ENCODE measurements at places on chromosomes 5 and 9.

- DNase-seq = no peak
Measured at GRCh38 chr5:138083702-138084101, at the start of gene WNT8A. WNT8A (plus strand) TSS chr5:138084033; CDS start chr5:138084128, 95 bp downstream.

GRCh38 chr5:17663182-17663581 is 28.9 kb downstream of the TAF11L14 start:
- no peak for DNase-seq

DNA sequence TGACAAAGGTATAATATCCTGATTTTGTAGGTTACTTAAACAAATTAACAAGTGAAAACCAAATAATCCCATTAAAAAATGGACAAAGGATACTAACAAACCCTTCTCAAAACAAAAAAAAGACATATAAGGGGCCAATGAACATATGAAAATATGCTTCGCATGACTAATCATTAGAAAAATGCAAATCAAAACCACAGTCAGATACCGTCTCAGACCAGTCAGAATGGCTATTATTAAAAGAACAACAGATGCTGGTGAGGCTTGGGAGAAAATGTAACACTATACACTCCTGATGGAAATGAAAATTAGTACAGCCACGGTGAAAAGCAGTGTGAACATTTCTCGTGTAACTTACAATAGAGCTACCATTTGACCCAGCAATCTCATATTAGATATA is 1542.2 kb upstream of the CDH9 start:
- DNase-seq = peak; percentile 78

DNA sequence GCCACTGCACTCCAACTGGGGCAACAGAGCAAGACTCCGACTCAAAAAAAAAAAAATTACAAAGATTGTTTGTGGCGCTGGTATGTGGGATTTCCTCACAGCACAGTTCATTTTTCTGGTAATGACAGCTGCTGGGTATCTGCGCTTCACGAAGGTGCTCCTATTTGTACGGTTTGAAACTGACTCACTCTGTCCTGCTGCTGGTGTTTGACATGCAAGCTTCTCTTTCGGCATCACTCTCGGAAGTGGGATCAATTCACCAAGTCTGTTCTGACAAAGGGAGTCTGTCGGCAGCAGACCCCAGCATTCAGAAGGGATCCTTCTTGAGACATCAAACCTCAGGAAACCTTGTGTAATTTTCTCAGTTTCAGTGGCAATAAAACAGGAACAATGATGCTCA is 26.3 kb downstream of the MAML1 start:
- DNase-seq = no peak

- DNase-seq = no peak
Measured at GRCh38 chr9:95819636-95820035, 55.9 kb upstream of the ERCC6L2 start.

DNA sequence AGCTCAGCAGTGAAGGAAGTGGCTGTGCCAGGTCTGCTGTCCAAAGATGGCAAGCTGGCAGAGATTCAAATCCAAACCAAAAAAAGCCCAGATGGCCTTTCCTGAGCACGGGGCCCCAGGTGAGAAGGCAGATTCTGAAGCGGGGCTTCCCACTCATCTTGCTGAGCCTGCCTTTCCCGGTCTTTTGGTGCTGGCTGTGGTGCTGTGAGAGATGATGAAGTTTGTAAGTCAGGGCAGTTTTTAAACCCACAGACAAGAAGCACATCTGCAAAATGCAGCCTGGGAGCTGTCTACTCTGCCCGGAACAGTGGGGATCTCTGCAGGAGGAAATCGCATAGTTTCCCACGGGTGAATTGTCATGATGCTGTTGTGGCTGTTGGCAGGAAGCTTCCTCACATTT is 85.0 kb upstream of the IRX4 start:
- DNase-seq = no peak

- no peak for DNase-seq
Measured at GRCh38 chr9:20540169-20540863, 82.0 kb downstream of the MLLT3 start.

DNA sequence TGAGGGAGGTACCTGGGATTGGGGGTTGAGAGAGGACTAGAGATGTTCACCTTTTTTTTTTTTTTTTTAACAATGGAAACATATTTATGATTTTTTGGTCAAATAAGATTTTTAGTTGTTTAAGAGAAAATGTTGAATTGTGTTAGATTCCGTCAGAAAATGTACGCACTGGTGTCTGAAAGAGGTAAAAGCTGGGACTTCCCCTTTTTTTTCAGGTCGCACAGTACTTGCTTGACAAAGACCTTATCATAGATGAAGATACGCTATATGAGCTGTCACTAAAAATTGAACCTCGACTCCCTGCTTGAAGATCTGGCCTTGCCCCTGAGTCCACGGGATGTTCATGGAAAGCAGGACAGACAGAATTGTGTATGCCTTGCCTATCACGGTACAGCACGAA is 7.7 kb upstream of the CKMT2 start:
- DNase-seq = no peak

GRCh38 chr9:12813960-12814876 is 39.4 kb downstream of the LURAP1L start:
- DNase-seq = peak; percentile 100

GRCh38 chr9:96133321-96134021 is 168.5 kb downstream of the HSD17B3 start:
- DNase-seq = no peak

- DNase-seq = no peak
Measured at GRCh38 chr9:106625259-106625789, 237.6 kb upstream of the ZNF462 start.

DNA sequence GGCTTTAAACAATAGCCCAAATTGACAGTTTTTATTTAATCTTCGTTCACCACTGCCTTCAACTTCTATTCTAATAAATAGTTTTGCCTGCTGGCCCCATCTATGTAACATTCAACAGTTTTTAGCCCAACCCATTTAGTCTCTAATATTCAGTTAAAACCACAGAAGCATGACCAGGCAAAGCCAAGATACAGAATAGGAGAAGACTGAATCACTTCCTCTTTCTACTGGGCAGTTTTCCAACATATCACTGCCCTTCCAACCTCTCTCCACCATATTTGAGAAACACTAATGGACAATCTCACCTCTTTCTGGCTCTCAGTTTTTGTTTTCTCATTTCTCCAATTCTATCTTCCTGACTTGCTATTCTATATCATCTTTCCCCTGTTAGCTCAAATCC is 352.9 kb downstream of the DNAH5 start:
- peak; percentile 75 for DNase-seq

DNA sequence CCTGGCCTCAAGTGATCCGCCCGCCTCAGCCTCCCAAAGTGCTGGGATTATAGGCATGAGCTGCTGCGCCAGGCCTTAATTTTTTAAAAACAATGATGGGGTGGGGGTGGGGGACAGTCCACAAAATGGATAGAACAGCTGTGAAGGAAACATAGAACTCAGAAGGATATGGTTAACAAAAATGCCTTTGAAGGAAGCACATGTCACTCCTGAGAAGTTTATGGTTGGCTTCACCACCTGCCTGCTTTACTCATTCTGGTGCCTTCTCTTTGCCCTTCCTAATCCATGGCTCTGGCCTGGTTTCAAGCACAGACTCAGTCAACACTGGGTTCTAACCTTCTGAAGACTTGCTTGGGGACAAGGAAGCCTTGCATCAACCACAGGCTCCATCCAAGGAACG is 10.3 kb downstream of the BAG1 start:
- DNase-seq = no peak

DNA sequence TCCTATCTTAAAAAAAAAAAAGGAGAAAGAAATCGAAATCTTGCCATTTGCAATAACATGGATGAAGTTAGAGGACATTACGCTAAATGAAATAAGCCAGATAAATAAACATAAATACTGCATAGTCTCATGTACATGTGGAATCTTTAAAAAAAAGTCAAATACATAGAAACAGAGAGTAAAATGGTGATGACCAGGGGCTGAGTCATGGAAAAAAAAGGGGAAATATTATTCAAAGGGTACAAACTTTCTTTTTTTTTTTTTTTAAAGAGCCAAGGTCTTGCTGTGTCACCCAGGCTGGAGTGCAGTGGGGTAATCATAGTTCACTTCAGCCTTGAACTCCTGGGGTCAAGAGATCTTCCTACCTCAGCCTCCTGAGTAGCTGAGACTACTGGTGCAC is 310.1 kb downstream of the ZNF608 start:
- peak; percentile 60 for DNase-seq

GRCh38 chr5:145780982-145781381 is 54.2 kb downstream of the PRELID2 start:
- no peak for DNase-seq

DNA sequence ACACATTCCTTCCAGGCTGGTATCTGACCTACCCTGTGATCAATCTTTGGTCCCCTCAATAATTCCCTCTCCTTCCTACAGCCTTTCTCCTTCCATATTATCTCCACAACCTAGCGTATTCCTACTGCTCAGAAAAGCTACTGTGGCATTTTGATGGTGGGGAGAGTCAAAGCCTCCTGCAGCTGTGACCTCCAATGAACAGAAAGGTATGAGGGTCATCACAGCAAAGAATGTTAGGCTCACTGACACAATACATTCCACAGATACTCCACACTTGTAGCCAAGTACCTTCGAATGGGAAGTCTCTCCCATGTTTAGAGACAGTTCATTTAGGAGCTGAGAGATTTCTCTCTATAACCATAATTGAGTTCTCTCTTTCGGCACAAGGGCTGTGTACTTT is 5.9 kb downstream of the FBN2 start:
- DNase-seq = no peak

DNA sequence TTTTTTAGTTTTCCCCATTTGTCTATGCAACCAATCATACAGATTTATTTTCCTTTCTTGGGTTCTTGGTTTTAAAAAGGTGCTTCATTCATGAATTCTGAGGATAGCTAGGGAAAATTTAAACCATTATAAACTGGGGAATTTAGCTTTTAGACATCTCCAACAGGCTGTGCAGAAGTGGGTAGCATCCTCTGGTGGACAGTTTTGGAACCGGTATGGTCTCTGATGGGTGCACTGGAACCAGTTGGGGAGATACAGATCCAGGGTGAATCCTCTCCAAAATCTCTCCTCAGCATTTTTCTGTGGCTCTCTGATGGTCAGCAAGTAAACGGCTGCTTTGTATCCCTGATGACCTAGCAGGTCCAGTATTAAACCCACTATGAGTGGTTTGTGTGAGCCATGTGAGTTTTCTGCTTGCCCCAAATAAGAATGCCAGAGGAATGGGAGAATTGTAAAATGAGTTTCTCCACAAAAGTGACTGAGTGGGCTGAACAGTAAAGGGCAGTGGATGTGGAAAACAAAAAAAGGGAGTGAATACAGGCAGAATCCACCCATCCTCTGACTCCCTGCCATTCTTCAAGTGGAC is 9.1 kb upstream of the DNAJC25 start:
- DNase-seq = peak; percentile 47

DNA sequence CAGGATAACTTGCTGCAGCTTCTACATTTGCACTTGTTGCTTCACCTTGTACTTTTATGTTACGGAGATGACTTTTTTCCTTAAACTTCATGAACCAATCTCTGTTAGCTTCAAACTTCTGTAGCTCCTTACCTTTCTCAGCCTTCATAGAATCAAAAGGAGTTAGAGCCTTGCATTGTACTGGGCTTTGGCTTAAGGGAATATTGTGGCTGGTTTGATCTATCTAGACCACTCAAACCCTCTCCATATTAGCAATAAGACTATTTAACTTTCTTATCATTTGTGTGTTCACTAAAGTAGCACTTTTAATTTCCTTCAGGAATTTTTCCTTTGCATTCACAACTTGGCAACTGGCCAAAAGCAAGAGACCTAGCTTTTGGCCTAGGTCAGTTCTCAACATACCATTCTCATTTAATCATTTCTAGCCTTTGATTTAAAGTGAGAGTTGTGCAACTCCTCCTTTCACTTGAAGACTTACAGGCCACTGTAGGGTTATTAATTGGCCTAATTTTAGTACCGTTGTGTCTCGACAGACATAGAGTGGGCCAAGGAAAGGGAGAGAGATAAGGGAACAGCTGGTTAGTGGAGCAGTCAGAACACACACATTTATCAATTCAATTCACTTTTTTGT is 63.7 kb downstream of the SHOC1 start:
- DNase-seq = peak; percentile 34

DNA sequence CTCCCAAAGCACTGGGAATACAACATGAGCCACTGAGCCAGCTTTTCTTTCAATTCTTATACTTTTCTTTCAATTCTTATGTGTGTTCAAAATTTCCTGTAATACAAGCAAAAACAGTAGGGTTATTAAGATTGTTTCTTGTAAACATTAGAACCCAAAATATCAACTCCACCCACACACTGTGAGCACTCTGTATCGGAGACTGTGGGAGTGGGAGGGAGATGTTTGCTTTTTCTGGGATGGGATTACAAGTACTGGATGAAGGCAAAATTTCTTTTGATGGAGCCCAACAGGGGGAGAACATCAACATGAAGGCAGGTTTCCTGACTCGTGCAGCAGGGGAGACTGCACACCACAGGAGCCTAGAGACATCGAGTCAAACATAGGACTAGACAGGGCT is 4.7 kb upstream of the CFAP90 start:
- DNase-seq = no peak

DNA sequence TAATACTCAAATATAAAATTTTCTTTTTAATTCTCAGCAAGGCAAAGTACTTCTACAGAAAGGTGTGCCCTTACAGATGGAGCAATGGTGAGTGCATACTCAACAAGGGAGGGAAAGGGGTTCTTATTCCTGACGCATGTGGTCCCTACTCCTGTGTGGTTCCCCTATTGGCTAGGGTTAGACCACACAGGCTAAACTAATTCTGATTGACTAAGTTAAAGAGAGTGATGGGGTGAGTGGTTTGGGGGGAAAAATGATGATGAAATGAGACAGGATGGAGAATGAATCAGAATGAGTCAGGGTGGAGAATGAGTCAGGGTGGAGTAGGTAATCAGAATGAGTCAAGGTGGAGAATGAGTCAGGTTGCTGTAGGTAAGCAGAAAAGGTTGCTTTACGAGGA is 22.9 kb upstream of the HMGCS1 start:
- no peak for DNase-seq

GRCh38 chr9:91103931-91104330 is 257.8 kb downstream of the AUH start:
- DNase-seq = peak; percentile 43

DNA sequence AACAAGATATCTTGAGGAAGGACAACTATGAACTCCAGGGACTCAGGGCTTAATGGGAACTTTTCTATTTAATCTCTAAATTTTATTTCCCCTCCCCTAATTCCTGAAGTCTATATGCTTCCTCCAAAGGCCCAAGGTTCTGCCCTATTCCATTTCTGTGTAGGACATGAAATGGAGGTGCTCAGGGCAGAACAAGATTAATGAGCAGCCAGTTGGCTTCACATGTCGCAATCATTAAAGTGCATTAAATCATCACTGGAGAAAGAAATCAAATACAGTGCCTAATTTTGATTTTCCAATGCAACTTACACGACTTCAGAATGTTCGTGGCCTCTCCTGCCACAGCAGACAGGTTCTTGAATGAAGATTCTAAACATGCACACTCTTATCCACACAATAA is 862.1 kb downstream of the PTPRD start:
- no peak for DNase-seq

- no peak for DNase-seq
Measured at GRCh38 chr5:32585122-32585445, 273 bp upstream of the SUB1 start.
